ENCODE measurements at places on chromosomes 11 and 22.
A peak's percentile ranks its signal among the peaks of the same experiment; 100 is the strongest.

DNA sequence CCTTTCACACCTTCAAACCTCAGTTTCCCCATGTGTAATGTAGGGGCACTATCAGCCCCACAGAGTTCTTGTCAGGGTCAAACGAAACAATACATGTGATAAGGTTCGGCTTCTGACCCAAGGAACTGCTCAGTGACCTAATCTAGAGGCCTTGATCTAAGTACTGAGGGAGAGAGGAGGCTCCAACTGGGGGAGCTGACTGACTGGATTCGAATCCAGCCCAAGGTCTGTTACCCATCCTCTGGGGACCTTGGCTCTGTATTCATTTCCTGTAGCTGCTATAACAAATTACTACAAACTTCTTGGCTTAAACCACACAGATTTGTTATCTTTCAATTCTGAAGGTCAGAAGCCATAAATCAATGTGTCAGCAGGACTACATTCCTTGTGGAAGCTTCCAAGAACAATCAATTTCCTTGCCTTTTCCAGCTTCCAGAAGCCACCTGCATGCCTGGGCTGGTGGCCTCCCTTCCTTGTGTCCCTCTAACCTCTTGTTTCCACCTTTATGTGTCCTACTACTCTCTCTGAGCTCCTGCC is 10.7 kb upstream of the ANAPC15 start:
- DNase-seq, result no peak

DNA sequence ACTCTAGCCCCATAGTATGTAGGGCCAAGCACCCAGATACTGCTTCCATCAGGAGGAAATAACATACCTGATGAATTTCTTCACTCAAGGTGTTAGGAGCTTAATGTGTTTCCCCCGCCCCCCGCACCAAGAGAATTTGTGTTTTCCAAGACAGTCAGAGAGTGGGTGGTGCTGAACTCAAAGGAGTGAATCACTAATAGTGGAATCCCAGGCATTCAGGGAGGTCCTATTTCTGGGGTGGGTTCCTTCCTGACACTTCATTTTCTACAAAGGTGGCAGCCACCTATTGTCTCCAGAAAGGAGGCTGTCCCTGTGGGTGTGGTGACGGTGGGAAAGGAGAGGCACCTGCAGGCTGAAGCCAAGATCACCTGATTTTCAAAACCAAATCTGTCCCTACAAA is 50.8 kb upstream of the ELF5 start:
- no peak for DNase-seq

GRCh38 chr22:31977939-31978338 is 33.6 kb downstream of the YWHAH start:
- DNase-seq, result no peak

DNA sequence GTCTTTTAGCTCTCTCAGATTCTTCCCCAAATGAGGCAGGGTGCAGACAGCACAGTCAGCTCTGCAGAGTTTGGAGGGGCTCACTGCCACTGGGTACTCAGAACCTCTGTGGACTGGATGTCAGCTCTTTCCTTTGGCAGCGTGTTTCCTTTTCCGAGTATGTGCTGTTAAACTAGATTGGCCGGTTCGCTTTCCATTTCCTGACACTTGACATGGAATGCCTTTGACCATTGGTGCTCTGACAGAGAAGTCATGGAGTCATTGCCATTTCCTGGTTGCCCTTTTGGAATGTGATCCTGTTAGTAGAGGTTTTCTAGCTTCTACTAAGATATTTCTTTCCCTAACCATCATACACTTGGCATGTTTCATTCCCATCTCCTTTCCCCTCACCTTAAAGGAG is 86.7 kb downstream of the SWAP70 start:
- DNase-seq, result no peak

- peak; percentile 65 for DNase-seq
These were observed at the start of the genes SDHD and TIMM8B for GRCh38 chr11:112086422-112087191. TSS of gene SDHD (plus strand) at chr11:112086873. CDS start at chr11:112086908, 35 bp downstream. TSS of gene TIMM8B (minus strand) at chr11:112086756. CDS start at chr11:112086723, 33 bp downstream.

- DNase-seq, result no peak
These were observed 324.2 kb downstream of the MIAT start for GRCh38 chr22:26981541-26981940.

DNA sequence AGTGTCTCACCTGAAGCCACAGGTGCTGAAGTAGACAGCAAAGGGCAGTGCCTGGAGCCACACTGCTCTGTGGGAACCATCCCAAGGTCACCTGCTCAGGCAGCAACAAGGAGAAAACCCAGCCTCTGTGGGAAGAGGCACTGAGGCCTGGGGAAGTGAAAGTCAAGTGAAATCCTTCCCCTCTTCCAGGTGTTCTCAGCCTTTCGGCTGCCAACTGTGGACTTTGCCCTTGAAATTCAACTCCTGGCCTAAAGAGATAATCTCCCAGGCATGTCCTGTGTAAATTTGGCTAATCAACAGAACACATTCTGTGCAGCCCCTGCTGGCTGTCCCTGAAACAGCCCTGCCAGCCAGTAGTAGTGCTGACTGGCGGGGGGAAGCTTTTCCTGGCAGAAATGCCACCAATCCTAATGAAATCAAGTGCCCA is 112.1 kb downstream of the RPL27A start:
- no peak for DNase-seq

GRCh38 chr11:78346799-78347198 is 70.8 kb downstream of the GAB2 start:
- DNase-seq, result no peak

Data from H54 (cell line).